ENCODE measurements at places on chromosomes 1 and 21.

DNA sequence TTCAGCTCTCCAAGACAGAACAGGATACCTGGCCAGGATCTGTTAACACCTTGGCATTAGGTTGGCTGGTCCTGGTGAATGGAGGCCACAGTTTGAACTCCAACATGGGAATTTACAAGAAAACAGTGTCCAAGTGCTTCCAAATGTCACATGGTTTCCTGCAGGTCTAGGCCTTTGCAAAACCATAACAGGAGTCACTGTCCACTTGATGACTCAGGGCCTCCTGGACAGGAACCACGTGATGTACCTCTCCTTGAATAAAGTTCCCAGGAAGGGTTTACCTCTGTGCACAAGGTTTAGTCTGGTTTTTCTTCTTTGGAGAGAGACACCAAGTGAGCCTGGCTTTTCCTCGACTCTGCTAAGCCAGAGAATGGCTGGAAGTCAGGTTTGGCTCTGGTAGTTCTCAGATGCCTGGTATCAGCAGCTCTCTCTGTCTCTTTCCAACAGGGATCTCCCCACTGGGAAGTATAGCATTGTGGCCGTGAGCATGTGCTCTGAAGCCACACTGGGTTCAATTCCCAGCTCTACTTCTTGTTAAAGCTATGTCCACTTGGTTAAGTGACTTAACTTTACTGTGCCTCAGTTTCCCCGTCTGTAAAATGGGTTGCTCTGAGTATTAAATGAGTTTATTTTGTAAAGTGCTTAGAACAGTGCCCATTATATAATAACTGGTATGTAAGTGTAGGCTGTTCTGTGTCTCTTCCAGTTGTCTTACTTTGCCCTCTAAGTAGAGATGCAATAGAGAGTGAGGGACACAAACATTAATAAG, 27.3 kb upstream of the TMEM61 start:
- DNase-seq = no peak

DNA sequence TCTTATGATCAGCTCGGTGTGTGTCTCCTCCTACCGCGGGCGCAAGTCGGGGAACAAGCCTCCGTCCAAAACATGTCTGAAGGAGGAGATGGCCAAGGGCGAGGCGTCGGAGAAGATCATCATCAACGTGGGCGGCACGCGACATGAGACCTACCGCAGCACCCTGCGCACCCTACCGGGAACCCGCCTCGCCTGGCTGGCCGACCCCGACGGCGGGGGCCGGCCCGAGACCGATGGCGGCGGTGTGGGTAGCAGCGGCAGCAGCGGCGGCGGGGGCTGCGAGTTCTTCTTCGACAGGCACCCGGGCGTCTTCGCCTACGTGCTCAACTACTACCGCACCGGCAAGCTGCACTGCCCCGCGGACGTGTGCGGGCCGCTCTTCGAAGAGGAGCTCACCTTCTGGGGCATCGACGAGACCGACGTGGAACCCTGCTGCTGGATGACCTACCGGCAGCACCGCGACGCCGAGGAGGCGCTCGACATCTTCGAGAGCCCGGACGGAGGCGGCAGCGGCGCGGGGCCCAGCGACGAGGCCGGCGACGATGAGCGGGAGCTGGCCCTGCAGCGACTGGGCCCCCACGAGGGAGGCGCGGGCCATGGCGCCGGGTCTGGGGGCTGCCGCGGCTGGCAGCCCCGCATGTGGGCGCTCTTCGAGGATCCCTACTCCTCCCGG, 1.5 kb downstream of the KCNC4 start:
- DNase-seq = no peak

DNA sequence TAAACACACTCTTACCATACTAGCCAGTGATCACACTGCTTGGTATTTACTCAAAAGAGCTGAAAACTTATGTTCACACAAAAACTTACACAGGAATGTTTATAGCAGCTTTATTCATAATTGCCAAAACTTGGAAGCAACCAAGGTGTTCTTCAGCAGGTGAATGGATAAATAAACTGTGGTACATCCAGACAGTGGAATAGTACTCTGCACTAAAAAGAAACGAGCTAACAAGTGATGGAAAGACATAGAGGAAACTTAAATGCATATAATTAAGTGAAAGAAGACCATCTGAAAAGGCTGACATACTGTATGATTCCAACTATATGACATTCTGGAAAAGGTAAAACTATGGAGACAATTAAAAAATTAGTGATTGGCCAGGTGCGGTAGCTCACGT, 20.7 kb upstream of the PDIK1L start:
- DNase-seq = no peak

DNA sequence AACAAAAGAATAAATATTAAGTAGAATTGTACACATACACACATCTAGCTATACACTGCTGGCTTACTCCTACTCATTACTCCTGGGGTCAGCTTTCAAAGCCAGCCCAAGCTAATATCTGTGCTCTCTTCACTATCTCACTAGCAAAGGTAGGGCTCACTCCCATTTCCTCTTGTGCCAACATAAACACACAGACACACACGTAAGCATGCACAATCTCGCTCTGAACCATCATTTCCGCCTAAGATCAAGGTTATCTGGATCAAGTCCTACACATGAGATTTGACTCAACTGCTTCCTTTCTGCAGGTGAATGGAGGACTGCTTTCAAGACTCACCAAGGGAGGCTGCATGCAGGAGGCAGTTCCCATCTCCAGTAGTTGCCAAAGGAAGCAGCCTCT, 28.8 kb upstream of the MTMR11 start:
- no peak for DNase-seq

- DNase-seq = no peak
Observed at GRCh38 chr1:55974714-55975441, 604.5 kb downstream of the PLPP3 start.

DNA sequence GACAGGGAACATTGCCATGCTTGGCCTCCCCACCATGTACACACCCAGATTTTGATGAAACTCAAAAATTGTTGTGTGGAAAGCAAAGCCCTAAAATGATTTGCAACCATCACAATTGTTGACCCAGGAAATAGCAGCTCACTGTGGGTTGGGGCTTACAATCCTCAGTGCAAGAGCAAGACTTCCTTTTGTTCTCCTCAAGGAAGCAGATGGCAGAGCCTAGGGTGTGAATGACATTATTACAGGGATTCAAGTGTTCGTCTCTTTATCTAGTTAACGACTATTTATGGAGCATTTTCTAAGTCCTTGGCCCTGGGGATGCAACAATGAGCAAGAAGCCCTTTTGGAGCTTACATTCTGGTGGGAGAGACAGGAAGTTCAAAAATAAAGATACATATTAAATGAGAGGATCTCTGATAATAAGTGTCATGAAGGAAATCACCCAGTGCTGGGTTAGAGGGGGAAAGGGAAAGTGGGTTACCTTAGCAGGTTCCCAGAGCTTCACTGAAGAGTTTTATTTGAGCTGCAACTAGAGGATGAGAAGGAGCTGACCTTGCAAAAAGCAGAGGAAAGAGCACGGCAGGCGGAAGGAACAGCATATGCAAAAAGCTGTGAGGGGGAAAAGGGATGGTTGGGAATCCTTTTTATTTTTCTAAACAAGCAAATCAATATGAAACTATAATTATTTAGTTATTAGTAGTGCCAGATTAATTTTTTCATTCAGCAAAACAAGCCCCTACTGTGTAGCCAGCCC, 38.5 kb upstream of the ID3 start:
- no peak for DNase-seq

All from epithelial cell of prostate (primary cell).